ENCODE measurements at places on chromosomes 16 and 17.
A peak's percentile ranks its signal among the peaks of the same experiment; 100 is the strongest.

GRCh38 chr16:2003827-2004641 is 5.6 kb downstream of the ZNF598 start:
- DNase-seq, result peak; percentile 91

GRCh38 chr17:81234940-81235821 is 3.7 kb downstream of the TEPSIN start:
- DNase-seq, result no peak

- DNase-seq, result peak; percentile 69
Observed at GRCh38 chr17:38667099-38667786, 7.5 kb downstream of the EPOP start.

GRCh38 chr17:9937241-9937761 is 32.2 kb upstream of the RCVRN start:
- DNase-seq, result no peak

- no peak for DNase-seq
Observed at GRCh38 chr16:47924950-47925349, 230.8 kb downstream of the ABCC12 start.

DNA sequence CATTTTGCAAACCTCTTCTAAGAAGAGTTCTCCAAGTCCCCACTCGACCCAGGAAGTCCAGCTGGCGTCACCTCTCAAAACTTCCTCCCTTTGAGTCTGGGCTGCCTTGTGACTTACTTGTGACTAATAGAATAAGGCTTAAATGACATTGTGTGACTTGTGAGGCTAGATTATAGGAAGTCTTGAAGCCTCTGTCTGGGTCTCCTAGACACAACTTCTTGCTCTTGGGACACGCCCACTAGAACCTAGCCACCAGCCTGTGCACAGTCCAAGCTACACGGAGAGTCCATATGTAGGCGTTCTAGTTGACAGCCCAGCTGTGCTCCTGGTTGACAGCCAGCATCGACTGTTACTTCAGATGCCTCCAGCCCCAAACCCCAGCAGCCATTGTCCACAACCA is 66.7 kb upstream of the TANC2 start:
- DNase-seq, result no peak

DNA sequence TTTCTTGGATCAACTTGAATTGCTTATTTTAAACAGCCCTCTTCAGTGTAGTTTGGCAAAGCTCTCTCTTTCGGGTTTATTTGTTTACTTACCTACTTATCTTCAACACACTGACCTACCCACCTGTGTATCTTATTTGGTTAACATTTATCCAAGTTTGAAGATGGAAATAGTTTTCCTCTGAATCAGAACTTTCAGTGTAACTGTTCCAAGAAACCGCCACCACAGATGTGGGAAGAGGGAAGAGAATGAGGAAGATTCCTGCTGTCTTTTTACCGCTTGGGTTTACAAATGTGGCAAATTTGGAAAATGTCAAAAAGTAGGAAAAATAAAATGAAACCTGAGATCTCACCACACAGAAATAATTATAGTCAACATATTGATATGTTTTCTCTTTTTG is 115.8 kb downstream of the MSI2 start:
- no peak for DNase-seq

DNA sequence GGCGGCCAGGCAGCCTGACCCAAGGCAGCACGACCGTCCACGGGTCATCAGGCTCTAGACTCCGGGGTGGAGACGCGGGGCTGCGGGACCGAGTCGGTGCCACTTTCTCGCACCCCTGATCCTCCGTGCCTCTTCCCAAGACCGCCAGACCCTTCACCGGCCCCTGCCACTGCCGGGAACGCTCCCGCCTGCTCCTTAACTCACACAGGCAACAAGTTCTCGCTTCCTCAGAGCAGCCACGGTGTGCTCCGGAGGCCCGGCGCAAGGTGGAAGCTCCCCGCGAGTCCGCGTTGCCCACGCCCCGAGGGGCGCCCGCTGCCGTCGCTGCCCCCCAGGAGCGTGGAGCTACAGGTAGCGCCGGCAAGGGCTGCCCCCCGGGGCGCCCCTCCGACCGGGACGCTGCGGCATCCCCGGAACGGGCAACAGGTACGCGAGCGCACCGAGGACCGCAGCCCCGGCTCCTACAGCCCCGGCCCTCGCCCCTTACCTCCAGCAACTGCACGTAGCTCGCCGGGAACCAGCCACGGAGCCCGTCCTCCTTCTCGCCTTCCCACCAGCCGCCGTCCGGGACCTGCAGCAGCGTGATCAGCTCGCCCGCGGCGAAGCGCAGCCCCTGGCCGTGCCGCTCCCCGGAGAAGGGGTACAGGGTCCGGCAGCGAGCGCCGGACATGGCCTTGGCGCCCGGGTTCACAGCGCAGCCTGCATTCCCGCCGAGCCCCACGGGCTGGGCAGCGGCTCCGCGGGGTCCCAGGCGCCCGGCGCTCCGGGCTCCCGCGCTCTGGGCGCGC is 491 bp downstream of the GAS7 start:
- no peak for DNase-seq

- peak; percentile 81 for DNase-seq
Observed at GRCh38 chr16:645852-646678, 3.1 kb upstream of the WDR90 start.

- no peak for DNase-seq
Observed at GRCh38 chr16:31357324-31358109, 2.5 kb downstream of the ITGAX start.

GRCh38 chr16:78693496-78693895 is 594.0 kb downstream of the WWOX start:
- no peak for DNase-seq

Measured in small intestine (tissue), 16 donors.